ENCODE measurements at places on chromosomes 1 and 21.
A peak's percentile ranks its signal among the peaks of the same experiment; 100 is the strongest.

- no peak for DNase-seq
Observed at GRCh38 chr1:200659269-200659668, 10.4 kb downstream of the DDX59 start.

DNA sequence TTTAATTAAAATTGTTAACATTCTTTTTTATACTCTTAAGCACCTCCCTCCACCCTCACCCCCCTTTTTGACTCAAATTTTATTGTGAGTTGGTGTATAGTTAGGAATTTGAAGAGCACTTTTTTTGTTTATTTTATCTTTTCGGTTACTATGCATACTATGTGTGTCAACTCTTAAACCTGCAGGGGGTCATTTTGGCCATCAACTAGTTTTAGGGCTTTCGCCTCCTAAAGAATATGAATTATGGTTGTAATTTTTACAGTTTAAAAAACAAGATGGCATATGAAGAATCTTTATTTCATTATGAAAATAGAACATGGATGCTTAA, 9.7 kb downstream of the BACH1 start:
- no peak for DNase-seq

- no peak for DNase-seq
Observed at GRCh38 chr1:172776071-172776470, 117.2 kb downstream of the FASLG start.

DNA sequence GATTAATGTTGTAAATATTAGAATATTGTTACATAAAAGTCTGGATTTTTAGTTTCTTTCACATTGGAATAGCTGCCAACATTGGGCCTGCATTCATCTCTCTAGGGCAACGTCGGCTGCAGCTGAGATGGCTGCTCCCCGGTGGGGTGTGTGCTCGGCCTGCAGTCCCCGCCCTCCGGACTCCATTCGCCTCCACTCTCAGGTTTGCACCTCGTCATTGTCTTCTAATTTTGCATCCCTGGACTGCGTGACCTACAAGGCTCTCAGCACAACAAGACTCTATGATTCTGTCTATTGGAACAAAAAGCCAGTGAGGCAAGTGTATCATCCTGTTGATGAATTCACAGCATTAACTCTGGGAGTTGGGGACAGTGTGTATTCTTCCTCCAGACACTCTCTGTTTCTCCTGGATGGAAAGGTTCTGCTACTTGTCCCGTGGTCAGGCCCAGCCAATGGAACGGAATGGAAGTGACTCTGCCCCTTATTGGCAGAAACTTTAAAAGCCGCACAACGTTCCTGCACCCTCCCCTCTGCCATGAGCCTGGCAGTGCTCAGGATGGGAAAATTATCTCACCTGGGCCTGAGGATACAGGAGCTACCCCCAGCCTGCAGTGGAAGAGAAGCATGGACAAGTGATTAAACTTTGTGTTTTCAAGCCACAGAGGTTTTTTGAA, 105.0 kb upstream of the SAMD11 start:
- DNase-seq: no peak

DNA sequence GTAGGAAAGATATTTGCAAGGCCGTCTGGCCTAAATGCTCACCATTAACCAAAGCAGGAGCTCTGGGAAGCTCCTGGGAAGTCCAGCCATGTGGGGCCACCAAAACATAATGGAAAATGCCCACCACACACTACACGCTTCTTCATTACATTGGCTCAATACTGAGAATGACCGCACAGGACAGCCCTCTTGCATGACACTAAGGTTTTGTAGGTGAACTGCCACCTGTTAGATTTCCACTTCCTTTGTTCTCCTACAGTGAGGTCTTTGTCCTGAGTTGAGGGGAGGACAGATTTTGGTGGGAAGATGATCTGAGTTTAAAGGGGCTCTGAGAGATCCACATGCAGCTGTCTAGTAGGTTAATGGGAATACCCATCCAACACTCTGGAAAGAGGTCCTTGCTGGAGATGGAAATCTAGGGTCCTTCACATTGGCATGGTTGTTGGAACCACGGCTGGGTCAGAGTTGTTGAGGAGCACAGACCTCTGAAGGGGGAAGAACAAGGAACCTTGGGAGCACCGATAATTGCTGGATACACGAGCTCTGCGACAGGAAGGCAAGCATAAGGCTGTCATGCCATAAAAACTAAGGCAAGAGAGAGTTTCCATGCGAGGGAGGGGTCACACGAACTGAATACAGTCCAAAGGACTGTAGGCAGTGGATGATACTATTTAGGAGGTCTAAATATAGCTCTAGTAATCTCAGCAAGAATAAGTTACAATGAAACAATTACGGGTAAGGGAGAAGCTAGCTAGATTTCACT, 105.5 kb upstream of the IRF2BP2 start:
- DNase-seq: no peak

DNA sequence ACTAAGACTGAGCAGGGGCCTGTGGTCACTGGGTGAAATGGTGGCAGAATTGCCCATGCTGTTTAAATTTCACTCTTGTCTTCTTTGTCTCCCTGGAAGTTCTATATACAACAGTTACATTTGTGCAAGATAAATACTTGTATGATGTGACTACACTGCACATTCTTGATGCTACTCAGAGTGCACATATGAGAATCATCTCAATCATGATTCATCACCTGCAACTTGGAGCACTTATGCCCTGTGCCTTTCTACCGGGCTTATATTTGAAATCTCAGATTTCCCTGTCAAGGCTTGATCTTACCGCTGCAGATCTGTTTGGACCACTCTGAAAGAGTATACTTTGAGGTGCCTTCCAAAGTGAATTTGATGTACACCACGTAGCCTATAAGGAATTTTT, 10.6 kb downstream of the PGM1 start:
- no peak for DNase-seq

- DNase-seq: no peak
Observed at GRCh38 chr1:232725305-232726047, 79.7 kb upstream of the MAP10 start.

GRCh38 chr1:230069796-230070195, 2.8 kb downstream of the GALNT2 start:
- DNase-seq: no peak

DNA sequence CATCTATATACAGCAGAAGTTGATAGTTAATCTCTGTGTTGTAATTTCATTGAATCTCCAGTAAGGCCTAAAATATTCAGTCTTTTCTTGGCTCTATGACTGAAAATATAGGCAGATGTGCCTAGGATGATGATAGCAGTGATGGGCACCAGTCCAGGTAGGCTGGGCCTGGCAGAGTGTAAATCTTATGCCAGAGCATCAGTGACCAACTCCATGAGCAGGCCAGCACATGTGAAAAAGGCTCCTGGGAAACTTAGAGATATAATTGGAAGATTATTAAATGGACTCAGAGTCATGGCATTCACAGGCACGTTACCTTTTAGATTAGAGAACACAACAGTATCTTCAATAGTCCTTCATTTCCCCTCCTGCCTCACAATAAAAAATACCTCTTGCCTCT, 20.7 kb upstream of the CYYR1 start:
- no peak for DNase-seq

DNA sequence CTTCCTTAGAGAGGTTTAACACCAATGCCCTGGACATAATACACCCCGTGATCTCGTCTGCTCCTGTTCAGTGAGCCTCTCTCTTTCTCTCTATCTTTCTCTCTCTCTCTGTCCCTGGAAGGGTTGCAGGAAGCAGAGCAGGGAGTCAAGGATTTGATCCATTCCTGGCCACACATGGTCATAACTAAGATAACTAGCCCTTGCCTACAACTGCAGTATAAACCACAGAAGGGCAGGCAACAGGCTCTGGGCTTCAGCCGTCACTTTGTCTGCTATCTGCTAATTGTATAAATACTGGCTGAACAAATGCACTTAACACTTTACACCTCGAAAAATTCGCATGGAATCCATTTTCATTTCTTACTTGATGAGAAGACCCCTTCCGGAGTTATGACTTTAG, 357.5 kb upstream of the RUNX1 start:
- DNase-seq: no peak

DNA sequence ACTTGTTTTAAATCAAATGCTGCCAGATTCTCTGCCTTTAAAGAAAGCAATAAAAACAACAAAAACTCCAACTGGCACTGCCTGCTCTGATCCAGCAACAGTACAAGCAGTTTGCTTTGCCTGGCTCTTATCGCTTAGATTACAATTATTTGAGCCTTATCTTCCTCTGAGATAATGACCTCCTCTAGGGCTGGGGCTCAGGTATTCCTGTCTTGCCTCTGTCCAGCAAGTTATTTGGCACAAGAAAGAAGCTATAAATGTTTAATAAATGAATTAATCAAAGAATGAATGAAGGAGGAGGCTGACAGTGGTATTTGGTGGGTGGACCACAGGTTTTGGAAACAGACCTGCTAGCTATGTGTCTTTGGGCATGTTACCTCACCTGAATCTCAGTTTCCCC, 6.7 kb upstream of the SLC2A1 start:
- no peak for DNase-seq

DNA sequence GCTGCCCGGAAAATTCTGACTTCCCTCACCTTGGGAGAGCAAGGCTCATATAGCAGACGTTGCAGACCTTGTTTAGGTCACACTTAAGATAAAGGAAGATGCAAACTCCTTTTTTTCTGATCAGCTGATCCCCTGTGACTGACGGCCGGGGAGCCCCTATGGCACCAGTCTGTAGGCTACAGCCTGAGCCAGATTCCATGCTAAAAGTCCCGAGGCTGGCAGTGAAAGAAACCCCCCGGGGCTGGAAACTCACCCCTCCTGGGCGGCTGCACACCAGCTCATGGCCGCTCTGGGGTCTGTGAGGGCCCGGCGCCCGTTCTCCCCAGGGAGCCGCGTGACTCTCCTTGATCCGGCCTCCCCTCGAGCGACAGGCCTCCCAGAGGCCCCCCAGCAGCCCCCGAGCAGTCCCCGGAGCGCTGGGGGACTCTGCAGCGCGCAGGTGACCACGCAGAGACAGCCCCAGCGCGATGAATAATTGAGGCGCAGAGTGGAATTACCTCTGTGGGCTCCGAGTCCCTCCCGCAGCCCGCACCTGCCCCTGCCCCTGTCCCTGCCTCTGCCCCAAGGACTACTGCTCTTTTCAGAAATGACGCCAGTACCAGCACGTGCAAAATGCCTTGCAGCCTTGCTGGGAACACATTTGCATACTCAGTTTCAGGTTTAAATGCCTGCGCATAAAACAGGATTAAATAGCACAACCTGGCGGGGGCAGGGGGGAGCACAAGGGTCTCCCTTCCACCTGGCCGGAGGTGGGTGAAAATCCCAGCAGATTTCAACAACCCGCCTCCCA, 62.6 kb upstream of the CLDN14 start:
- no peak for DNase-seq

DNA sequence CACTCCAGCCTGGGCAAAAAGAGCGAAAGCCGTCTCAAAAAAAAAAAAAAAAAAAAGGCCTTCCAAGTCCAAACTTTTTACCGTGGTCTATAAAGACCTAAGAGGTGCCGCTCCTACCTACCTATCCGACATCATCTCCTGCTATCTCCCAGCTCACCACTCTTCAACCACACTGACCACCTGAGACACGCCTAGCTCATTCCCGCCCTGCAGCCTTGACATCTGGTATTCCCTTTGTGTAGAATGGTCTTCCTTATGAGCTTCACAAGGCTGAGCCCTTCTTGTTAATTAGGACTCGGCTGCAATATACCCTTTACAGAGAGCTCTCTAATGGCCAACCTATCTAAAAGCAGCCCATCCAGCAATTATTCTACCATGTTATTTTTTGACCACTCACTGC, 680 bp downstream of the MAGOH start:
- no peak for DNase-seq

- DNase-seq: no peak
Observed at GRCh38 chr1:13517193-13517812, 3.5 kb upstream of the LRRC38 start.

DNA sequence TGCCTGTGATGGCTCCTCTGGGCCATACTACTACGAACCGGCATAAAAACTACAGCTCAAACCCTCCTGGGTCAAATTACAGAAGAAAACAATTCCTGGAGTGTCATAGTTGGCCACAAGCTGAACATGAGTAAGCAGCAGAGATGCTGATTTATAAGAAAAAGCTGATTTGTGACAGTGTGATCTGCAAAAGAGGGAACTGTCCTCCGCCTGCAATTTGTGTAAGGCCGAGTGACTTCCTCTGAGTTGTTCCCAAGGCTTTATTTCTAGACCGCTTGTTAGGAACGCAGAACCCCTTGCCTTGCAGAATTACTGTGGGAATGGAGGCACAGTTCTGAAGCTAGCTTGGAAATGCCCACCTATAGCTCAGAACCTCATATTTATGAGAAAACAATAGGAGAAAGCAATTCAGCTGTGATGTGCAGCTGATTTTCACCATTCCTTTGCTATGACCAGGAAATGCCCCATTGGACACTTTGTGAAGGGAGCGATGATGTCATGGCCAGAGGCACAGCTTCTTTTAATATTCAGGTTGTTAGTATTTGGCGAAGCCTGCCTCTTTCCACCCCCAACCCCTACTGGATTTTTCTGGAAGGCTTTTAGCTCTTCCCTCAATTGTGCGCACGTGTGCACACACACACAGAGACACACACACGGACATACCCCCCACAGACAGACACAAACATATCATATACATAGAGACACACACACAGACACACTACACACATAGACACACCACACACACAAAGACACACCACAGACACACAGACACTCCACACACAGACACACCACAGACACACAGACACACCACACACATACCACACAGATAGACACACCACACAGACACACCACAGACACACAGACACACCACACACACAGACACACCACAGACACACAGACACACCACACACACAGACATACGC, 47.6 kb downstream of the IER5 start:
- DNase-seq: peak; percentile 86

- no peak for DNase-seq
Observed at GRCh38 chr1:24987875-24988557, 57.9 kb upstream of the RUNX3 start.

- no peak for DNase-seq
Observed at GRCh38 chr1:3919706-3920105, 19.6 kb upstream of the C1orf174 start.

Data from CD14-positive monocyte (primary cell).